ENCODE measurements at places on chromosomes 1 and 21. TPM values are rescaled to one million over a fixed set of nuclear protein-coding genes. Genes with fewer than 3 reads are reported as not detected.
A peak's percentile ranks its signal among the peaks of the same experiment; 100 is the strongest.

DNA sequence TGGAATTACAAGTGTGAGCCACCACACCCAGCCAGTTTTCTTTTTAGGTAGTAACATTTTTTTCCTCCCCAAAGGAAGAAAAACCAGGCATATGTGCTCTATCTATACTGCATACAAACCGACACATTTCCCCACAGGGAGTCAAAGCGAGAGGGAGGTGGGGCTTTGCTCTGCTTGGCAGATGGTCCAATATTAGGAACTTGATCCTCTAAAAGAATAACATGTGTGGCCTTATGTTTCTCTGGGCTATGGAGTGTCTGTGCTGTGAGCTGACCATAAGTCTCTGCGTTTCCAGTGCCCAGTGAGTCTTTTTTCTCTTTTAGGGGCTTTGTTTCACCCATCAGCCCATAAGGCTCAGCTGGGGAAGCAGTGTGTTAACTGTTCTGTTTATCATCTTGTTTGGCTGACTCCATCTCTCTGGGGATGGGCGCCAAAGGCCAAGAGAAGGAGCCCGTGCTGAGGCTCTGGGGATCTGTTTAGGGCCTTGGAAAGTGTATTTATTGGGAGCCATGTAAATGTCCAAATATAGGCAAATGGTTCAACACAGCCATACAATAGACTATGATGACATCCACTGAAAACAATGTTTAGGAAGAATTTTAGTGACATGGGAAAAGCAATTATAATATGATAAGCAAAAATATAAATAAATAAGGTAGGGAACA lies 20.2 kb downstream of the LMOD1 start:
- DNase-seq, result no peak

Gene ZNF669
- total RNA-seq, result 3.5 TPM

- no peak for DNase-seq
Observed at GRCh38 chr1:181318858-181319235, 164.5 kb upstream of the CACNA1E start.

- peak; percentile 95 for DNase-seq
Observed at GRCh38 chr1:36155408-36156328, at the start of gene MAP7D1. MAP7D1 (plus strand) TSS chr1:36156160; CDS start chr1:36156418, 258 bp downstream.

- no peak for DNase-seq
Observed at GRCh38 chr1:167800251-167800650, 78.5 kb downstream of the MPZL1 start.

DNA sequence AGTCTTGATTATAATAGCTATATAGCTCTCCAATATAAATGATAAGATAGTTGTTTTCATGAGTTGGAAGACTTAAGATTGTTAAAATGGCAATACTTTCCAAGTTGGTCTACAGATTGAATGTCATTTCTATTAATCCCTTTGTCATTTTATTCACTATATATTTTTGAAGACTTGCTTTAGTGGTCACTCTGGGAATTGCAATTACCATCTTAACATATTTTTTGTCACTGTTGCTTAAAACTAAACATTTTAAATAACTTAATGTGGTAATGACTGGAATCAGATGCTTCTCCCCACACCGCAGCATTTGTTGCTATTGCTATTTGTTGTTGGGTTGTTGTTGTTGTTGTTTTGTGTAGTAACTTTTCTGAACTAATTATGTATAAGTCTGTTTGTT lies 1592.9 kb downstream of the MRPL39 start:
- DNase-seq, result no peak

DNA sequence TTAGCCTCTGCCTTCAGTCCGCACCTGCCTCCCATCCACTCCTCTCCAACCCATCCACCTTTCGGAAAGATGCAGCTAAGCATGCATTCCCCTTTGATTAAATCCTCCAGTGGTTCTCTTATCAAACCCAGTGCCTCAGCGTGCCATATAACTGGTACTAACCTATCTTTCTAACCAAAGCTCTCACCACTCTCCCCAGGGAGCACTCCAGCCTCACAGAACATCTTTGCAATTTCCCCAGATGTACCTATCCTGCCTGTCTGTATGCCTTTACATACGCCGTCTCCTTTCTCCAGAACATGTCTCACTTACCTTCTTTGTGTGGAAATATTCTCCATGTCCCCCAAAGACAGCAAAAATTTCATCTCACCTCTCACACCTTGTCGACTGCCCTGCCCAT lies 80.0 kb downstream of the SLC25A24 start:
- no peak for DNase-seq

DNA sequence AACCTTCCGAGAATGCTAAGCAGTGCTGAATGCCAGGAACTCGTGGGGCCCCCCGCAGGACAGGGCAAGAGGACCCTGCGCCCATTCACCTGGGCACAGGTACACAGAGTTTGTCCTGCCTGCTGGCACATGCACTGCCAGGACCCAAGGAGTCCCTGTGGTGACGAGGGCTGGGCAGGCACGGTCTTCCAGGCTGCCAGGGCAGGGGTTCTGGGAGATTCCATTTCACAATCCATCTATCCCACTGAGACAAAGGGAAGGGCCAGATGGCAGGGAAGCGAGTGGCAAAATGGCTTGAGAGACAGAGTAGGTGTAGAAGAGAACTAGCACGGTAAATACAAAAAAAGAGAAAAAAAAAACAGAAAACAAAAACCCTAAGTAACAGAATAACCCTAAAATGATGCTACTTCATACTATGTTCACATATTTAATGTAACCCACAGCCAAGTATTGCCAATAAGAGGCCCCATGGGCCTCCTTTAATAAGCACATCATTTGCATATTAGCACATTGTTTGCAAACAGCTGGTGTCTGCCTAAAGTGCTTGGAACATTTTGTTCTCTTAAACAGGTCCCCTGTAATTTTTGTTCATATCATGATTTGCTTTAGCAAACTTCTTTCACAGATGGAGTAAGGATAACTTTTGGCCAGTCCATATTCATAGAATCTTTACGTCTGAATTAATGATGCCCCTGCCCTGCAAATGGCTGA lies 83.8 kb downstream of the STUM start:
- no peak for DNase-seq

DNA sequence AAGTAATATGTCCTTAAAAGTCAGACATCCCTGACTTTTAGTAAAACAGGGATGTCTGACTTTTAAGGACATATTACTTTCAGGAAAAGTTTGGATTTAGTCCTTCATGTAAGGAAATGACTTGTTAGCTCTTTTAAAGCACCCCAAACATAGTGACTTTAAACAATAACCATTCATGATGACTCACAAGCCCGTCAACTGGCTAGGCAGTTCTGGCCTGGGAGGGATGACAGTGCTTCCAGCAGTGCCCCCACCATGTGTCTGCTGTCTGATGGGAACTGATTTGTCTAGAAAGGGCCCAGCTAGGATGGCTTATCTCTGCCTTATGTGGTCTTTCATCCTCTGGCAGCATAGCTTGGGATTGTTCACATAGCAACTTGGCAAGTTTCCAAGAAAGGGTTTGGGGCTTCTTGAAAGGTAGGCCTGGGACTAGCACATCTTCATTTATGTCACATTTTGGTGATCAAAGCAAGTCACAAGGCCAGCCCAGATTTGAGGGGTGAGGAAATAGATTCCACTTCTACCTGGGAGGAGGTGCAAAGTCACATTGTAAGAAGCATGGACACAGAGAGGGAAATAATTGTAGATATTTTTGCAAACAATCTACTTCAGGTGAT lies 143.5 kb downstream of the C1orf94 start:
- DNase-seq, result no peak

Gene NUDT17
- 1.3 TPM for total RNA-seq

Gene ZNF695
- 0.06 TPM for total RNA-seq

- peak; percentile 82 for DNase-seq
Observed at GRCh38 chr1:154405747-154406571, 816 bp downstream of the IL6R start.

Gene MYCL
- total RNA-seq, result 16.8 TPM

GRCh38 chr21:45073301-45074047 lies 906 bp upstream of the ADARB1 start:
- peak; percentile 59 for DNase-seq

- no peak for DNase-seq
Observed at GRCh38 chr1:195278644-195279043, 1329.6 kb downstream of the KCNT2 start.

Gene TBX15
- total RNA-seq, result 0.09 TPM

GRCh38 chr1:161153176-161153575 lies 602 bp upstream of the UFC1 start:
- DNase-seq, result no peak

Gene APOBEC4
- total RNA-seq, result not detected

Gene JUN
- 94.3 TPM for total RNA-seq

DNA sequence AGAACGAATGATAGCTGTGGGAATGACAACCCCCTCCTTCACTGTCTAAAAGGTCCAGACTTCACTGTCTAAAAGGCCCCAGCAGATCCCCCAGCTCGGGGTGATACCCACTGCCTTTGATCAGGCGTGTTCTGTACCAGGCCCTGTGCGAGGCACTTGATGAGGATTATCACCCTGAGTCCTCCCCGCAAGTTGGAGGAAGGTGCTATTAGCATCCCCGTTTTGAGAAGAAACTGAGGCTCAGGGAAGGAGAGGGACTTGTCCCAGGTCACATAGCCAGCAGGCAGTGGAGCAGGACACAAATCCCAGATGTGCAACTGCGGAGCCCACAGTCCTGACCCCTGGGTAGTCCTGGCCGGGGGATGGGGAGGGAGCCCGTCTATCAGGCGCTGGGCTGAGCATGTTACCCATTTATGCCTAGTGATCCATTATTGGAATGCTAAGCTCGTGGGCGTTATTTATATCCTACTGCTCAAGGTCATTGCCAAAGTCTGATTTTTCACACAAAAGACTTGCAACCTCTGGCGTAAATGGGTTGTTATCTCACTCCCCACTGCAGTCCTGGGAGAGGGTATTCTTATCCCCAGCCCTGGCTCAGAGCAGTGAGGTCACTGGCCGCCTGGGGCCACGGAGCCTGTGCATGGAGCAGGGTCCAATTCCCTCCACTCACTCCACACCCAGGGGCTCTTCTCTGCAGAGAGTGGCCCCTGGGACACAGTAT lies 722.2 kb downstream of the MATN1 start:
- no peak for DNase-seq

- DNase-seq, result no peak
Observed at GRCh38 chr1:14415396-14415795, 183.1 kb upstream of the KAZN start.

Gene ELF3
- total RNA-seq, result 99.3 TPM

DNA sequence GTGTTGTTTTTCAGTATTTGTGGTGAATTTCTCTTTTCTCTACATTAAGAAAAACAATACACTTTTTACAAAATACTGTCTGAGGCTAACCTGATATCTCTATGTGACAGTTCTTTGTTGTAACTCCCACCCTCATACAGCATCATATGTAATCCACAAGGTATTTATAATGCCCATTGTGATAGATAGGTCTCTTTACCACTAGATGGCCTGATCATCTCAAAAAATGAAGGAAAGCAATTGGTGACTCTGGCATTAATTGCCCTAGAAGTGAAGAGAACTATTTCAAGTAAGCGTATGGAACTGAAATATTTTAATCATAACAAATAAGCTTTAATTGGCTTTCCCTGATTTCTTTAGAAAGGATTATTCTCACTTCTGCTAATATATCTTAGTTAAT lies 36.2 kb upstream of the HFM1 start:
- no peak for DNase-seq

DNA sequence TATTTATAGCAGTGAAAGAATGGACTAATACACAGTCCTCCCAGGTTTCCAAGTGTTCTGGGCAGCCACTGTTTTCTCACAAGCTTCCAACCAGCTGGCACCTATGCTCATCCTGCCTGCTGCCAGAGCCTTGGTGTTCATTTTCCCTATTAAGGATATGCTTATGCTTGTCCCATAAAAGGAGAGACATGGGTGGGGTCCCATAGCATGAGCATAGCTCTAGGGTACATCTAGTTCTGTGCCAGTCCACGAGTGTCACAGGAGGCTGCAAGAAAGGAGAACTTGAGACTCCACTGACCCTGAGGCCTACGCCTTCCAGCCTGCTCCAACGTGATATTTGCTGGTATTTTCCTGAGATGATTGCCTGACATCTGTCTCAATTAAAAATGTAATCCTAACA lies 192.4 kb upstream of the PTGFR start:
- DNase-seq, result no peak

DNA sequence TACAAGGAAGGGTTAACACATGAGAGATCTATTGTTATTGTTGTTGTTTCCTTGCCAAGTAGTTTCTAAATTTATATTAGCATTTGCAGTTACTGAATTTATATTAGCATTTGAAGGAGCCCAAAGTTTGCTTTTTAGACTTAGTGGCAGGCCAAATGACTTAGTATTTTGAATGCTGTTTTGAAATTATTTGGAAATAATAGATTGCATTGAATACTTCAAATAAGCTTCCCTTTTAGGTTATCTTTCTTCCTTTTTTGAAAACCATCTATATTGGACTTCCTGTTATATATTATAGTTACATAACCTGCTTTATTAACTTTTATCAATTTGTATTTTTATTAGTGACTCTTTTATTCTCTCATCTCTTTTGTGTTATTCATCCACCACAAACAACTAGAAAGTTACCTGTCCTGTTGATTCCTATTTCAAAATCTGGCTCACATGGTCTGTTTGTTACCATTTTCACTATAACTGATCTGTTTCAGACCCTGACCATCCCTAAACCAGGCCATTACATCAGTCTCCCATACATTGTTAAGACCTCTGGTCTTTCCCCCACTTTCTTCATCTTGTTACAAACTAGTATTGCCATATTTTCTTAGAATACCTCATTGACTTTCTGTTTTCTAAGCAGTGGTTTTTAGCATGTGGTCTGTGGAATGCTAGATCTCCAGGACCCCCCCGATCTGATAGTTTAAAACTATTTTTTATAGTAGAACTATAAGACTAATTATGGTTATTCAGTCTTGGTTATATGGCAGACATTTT lies 185.2 kb downstream of the RASAL2 start:
- DNase-seq, result no peak

DNA sequence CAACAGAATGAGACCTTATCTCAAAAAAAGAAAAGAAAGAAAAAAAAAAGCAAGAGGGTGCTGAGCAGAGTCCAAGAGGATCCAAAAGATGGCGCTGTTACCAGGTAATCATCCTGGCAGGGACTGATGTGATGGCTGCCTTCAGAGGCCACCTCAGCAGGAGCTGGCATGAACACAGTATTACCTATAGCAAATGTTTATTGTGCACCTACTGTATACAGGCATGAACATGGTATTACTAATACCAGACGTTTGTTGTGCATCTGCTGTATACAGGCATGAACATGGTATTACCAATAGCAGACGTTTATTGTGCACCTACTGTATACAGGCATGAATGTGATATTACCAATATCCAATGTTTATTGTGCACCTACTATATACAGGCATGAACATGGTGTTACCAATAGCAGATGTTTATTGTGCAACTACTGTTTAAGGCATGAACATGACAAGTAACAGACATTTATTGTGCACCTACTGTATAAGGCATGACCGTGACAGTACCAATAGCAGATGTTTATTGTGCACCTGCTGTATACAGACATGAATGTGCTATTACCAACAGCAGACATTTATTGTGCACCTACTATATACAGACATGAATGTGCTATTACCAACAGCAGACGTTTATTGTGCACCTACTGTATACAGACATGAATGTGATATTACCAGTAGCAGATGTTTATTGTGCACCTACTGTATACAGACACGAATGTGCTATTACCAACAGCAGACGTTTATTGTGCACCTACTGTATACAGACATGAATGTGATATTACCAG lies 115.1 kb upstream of the TMEM51 start:
- no peak for DNase-seq
